ENCODE measurements at places on chromosomes 6 and 20.

- no peak for DNase-seq
Observed at GRCh38 chr20:42399802-42400201, 781.6 kb upstream of the CHD6 start.

- no peak for DNase-seq
Observed at GRCh38 chr20:50572938-50573777, 63.0 kb downstream of the PTPN1 start.

- DNase-seq: no peak
Observed at GRCh38 chr6:135499441-135500340, 2.2 kb upstream of the AHI1 start.

- DNase-seq: no peak
Observed at GRCh38 chr6:149043476-149044130, 273.9 kb upstream of the TAB2 start.

- DNase-seq: no peak
Observed at GRCh38 chr6:13764996-13765395, 49.4 kb downstream of the MCUR1 start.

DNA sequence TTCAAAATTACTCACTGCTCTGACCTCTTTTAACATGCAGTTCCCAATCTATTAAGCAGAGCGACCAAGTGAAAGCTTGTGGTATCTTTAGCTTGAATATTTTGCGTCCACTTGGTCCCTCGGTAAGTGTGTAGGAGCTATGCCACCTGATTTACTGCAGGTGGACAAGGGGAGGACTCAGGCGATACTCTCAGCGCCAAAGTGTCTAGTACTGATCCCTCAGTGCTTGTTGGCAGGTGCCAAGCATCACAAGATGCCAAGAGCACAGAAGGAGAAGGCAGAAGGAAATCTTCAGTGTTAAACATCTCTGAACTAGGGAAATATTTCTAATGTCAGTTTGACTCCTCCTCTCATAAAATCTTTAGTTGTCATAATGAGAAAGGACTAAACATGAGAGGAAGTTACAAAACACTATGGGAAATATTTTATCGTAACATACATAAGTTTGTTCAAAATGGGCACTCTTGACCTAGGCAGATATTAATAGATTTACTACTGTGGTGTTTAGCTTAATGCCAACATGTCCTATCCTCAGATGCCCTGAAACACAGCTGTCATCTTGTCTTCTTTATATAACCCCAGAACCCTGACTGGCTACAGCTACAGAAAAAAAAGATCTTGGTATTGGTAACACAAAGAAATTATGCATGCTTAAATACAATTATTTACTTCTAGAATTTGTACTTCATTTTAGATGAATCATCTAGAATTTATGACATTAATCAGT is 19.5 kb downstream of the NHLRC1 start:
- no peak for DNase-seq

GRCh38 chr6:121879149-121879548 is 443.7 kb downstream of the GJA1 start:
- no peak for DNase-seq

GRCh38 chr6:3540253-3540820 is 83.5 kb upstream of the SLC22A23 start:
- DNase-seq: no peak
